ENCODE measurements at places on chromosomes 1 and 21. TPM values are rescaled to one million over a fixed set of nuclear protein-coding genes. Genes with fewer than 3 reads are reported as not detected.

Gene DRAXIN
- 0.17 TPM for total RNA-seq

Gene ANGPTL3
- not detected for total RNA-seq

DNA sequence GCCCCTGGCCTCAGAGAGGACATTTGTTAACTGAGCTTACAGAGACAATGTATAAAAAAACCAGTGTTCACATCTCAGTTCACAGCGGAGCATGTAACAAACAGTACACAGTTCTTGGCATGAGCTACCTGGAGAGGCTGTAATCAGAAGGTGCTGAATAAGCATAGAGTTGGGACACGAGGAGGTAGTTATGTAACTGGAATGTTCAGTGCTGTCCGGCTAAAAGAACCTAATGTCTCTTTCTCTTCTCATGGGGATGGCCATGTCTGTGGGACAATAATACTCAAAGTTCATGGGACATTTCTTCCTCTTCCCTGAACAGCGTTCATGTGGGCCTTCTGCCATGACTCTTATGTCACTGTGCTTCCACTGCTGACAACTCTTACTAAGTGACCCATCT, 17.2 kb upstream of the STX12 start:
- H3K4me1 ChIP-seq: peaks cover 14% of the 10 kb centered on the region
- no peaks in the 10 kb centered on the region for H3K27me3 ChIP-seq
- H3K27ac ChIP-seq: no peak overlapping the region
- no peak for DNase-seq
- H3K4me3 ChIP-seq: no peak overlapping the region

DNA sequence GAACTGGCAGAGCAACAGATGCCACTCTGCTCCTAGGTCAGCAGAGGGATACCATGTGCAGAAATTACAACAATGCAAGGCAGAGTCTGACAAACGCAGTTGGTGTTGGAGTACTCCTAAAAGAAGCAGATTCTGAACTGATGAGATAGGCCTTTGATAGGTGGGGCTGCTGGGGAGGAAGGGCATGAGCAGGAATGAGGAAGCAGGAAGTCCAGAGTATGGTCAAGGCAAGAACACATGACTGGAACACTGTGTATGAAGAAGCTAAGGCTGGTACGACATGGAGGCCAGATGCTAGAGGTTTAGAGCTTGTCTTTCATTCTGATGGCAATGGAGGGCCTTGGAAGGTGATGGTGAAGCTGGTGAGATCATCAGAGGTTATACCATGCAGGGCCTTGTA, 11.5 kb upstream of the THRAP3 start:
- DNase-seq: no peak
- no peaks in the 10 kb centered on the region for H3K36me3 ChIP-seq
- H3K27me3 ChIP-seq: no peaks in the 10 kb centered on the region
- H3K27ac ChIP-seq: no peak overlapping the region
- no peak overlapping the region for H3K4me3 ChIP-seq

GRCh38 chr1:53601867-53602775, 136.8 kb downstream of the GLIS1 start:
- H3K36me3 ChIP-seq: peaks cover 1% of the 10 kb centered on the region
- H3K4me3 ChIP-seq: no peak overlapping the region
- peak; percentile 80 for DNase-seq
- no peaks in the 10 kb centered on the region for H3K27me3 ChIP-seq

DNA sequence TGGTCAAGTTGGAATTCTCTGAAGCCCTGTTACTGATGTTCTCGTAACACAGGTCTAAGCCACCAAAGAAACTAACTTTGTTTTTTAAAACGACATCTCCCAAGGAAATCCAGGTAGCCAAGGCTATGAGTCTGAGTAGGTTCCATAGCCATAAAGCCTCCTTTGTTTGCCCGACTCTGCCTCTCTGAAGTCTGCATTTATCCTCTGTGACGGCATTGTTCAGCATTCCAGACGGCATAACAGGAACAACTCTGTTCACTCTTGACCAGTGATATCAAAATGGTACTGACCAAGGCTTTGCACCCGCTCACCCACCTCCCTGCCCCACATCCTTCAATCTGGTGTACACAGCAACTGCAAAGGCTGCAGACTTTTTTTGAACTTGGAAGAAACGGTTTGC, 14.8 kb downstream of the URB1 start:
- no peak overlapping the region for H3K4me3 ChIP-seq
- H3K4me1 ChIP-seq: peaks cover 46% of the 10 kb centered on the region
- no peak for DNase-seq

DNA sequence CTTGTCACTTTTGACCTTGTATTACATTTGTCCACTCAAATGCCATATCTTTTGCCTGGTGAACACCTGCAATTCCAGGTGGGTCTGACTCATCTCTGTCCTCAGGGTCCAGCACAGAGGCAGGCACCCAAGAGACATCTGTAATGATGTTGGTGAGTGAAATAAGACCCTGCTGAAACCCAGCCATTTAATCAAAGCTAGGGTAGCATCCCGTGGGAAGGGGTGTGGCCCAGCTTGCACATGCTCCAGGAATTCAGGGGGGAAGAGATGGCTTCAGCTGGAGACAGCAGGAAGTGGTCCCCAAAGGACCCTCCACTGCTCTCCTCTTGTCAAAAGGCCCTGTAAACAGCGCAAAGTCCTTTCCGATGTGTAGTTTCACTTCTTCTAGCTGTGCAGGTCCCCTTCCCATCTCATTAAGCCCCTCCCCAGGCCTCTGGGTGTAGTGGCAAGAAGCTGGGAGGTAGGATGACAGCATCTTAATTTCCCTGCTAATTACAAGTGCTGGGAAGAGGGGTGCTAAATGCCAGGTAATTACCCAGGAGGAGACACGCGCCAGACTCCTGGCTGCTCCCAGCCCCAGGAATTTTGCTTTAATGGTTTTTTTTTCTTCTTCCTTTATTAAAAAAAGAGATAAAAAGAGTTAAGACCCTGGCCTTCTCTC, 54.4 kb upstream of the TRABD2B start:
- DNase-seq: no peak
- H3K27me3 ChIP-seq: peaks cover 9% of the 10 kb centered on the region
- peaks cover 72% of the 10 kb centered on the region for H3K4me1 ChIP-seq
- H3K27ac ChIP-seq: no peak overlapping the region
- H3K4me3 ChIP-seq: no peak overlapping the region
- no peaks in the 10 kb centered on the region for H3K36me3 ChIP-seq

DNA sequence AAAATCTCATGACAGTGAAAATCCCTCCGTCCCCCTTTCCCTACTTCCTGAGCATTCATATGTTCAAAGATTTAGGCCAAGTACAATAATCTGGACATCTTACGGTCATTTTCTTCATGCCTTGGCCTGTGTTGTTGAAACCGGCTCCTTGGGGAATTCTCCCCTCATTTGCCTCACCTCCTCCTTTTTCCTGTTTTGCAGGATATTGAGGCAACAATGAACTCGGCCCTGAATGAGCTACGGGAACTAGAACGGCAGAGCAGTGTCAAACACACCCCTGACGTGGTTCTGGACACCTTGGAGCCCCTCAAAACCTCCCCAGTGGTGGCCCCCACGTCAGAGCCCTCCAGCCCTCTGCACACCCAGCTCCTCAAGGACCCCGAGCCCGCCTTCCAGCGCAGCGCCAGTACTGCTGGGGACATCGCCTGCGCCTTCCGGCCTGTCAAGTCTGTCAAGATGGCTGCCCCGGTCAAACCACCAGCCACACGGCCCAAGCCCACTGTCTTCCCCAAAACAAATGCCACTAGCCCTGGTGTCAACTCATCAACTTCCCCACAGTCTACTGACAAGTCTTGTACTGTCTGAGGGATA, 9.3 kb upstream of the IKBKE start:
- no peaks in the 10 kb centered on the region for H3K27me3 ChIP-seq
- peaks cover 14% of the 10 kb centered on the region for H3K36me3 ChIP-seq
- no peak overlapping the region for H3K4me3 ChIP-seq
- H3K4me1 ChIP-seq: peaks cover 23% of the 10 kb centered on the region

DNA sequence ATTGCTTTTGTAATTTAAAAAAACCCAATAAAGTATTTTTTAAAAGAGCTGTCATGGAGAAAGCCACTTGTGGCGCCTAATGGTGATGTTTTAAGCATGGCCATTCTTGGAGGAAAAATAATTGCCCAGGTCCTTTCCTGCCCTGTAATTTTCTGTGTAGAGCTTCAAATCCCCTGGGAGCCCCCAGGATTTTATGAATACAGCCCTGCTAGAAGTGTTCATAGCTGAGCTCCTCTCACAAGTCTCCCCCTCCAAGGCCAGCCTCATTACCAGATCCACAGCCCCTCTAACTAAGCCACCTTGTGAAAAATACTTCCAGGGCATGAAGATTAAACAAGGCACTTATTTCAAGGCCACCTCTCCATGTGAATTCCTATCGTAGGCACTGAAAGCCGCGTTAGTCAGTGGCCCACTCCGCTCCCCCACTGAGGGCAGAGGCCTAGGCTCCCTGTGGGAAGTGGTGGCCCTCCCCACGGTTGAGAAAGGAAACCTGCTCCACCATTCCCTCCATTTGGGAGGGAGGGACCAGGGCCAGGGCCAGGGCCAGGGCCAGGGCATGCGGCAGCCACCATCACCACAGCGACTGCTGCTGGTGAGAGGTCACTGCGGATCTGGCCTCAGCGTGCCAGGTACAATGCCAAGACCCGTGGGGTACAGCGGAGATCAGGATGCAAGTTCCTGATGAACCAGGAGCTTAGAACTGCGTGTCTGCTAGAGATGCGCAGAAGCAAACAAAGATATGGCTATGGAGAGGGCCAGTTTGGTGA, 83.1 kb downstream of the KCNN3 start:
- peaks cover 9% of the 10 kb centered on the region for H3K4me1 ChIP-seq
- H3K36me3 ChIP-seq: no peaks in the 10 kb centered on the region
- H3K27me3 ChIP-seq: peaks cover 21% of the 10 kb centered on the region
- DNase-seq: no peak
- no peak overlapping the region for H3K27ac ChIP-seq

DNA sequence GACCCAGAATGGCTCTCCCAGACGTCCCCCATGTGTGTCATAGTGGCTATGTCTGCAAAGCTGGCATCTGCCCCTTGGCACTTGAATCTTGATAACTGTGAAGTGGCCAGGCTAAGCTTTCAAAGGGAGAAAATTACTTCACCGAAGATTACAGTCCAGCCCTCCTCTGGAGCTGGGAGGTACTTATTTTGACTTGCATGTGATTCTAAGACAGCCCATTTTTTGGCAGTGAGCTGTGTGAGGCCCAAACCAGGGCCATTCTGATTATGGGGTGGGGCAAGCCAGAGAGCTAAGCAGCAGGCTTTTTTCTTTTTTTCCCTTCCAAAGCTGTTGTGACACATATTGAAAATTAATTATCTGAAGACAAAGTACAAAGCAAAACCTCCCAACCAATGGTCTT, 42.1 kb upstream of the C8B start:
- H3K36me3 ChIP-seq: no peaks in the 10 kb centered on the region
- H3K4me1 ChIP-seq: no peaks in the 10 kb centered on the region
- no peak overlapping the region for H3K27ac ChIP-seq
- DNase-seq: no peak
- peaks cover 16% of the 10 kb centered on the region for H3K27me3 ChIP-seq

DNA sequence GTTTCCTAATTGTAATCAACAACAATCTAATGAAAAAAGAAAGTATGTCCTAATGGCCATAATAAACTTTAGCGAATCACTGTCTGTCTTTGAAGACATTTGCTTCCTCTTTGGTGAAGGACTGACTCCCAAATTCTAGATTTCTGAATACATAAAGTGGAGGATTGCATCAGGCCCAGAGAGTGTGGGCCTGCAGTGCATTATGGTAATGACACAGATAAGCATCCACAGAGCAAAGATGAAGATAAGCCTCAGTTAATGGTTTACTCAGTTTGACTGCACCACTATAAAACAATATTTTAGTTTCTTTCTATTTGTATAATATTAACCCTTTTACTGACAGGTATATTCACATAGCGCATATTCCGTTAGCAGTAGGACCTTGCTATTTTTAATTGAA, 365.5 kb downstream of the KCTD3 start:
- H3K4me3 ChIP-seq: no peak overlapping the region
- no peaks in the 10 kb centered on the region for H3K4me1 ChIP-seq
- H3K36me3 ChIP-seq: no peaks in the 10 kb centered on the region
- no peak for DNase-seq

Measured in chondrocyte (in vitro differentiated cells).